Caki2 (cell line): ENCODE measurements at places on chromosomes 7 and 10. TPM values are rescaled to one million over a fixed set of nuclear protein-coding genes. Genes with fewer than 3 reads are reported as not detected.

Gene OR2A12
- not detected in 2 replicates for total RNA-seq

Gene POM121C
- total RNA-seq = 2.3 and 7.5 TPM in 2 replicates

Gene PTPRZ1
- total RNA-seq = not detected in 2 replicates

DNA sequence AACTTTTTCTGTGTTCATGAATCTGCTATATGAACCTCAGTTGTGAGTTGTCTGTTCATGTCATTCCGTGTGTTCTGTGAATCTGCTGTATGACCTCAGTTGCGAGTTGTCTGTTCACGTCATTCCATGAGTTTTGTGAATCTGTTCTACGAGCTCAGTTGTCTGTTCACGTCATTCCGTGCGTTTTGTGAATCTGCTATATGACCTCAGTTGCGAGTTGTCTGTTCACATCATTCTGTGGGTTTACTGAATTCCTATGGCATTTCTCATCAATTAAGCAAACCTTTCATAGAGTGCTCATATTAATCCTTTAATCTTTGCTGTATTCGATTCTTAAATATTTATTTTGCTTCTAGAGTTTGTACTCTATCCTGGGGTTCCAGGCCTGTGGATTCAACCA lies 150.6 kb downstream of the DIP2C start:
- no peak for DNase-seq

- DNase-seq = peak; percentile 96
Observed at GRCh38 chr10:77513781-77514331, 123.8 kb downstream of the KCNMA1 start.

GRCh38 chr7:55775051-55775420 lies 87.5 kb downstream of the SEPTIN14 start:
- DNase-seq = no peak
